Suprapubic skin (tissue), 4 donors: ENCODE measurements at places on chromosomes 5 and 9.

- DNase-seq = no peak
Observed at GRCh38 chr9:121819428-121820231, 168.2 kb downstream of the DAB2IP start.

DNA sequence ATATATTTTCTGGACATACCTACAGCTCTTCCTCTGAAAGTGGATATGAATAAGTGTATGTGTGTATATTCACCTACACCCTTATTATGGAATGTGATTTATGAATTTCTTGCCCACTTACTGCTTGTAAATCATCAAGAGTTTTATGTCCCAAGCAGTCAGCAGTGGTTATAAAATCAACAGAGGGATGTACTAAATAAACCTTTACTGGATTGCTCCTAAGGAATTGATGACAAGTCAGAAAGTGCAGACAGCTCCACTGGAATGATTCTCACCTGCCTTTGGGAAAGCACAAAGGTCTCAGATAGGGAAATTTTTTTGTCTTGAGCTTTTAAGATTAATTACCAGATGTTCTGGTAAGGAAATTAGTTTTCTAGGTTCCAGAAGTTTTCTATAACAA, 9.3 kb downstream of the TMEM174 start:
- no peak for DNase-seq

- no peak for DNase-seq
Observed at GRCh38 chr9:77475641-77476473, 172.3 kb downstream of the GNA14 start.

GRCh38 chr5:7857361-7857760, 6.4 kb upstream of the CFAP90 start:
- DNase-seq = no peak

DNA sequence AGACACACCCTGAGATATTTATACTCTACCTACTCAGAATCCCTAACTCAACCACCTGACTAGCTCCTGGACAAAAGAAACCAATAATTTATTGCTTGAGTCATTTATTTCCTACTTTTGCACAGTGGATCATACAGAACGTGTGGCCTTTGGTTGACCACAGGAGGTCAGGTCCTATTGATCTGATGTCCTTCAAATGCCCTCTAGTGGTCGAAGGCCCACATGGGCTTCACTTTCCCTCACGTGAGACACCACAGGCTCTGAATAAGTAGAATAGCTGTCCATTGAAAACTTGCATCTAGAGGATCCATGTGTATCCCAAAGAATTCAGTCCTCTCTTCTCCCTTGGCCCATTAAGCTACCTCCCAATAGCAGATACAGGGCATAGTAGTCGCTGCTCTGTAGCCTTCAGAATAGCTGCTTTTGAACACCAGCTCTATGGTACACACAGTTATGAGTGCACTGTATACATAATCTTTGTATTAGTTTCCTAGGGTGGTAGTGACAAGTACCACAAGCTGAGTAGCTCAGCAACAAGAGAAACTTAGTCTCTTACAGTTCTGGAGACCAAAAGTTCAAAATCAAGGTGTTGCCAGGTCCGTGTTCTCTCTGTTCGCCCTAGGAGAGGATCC, 177.6 kb upstream of the SMARCA2 start:
- DNase-seq = no peak

DNA sequence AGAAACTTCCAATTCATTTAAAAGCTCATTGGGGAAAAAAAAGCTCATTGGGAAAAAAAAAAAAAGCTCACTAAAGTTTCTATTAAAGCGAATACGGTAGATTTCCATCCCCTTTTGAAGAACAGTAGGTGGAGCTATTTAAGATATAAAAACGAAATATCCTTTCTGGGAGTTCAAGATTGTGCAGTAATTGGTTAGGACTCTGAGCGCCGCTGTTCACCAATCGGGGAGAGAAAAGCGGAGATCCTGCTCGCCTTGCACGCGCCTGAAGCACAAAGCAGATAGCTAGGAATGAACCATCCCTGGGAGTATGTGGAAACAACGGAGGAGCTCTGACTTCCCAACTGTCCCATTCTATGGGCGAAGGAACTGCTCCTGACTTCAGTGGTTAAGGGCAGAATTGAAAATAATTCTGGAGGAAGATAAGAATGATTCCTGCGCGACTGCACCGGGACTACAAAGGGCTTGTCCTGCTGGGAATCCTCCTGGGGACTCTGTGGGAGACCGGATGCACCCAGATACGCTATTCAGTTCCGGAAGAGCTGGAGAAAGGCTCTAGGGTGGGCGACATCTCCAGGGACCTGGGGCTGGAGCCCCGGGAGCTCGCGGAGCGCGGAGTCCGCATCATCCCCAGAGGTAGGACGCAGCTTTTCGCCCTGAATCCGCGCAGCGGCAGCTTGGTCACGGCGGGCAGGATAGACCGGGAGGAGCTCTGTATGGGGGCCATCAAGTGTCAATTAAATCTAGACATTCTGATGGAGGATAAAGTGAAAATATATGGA, at the start of gene PCDHGA12:
PCDHGA12 (plus strand) TSS at position 176 of the 782 bp plus-strand sequence; CDS start at position 429, 253 bp downstream.
- no peak for DNase-seq

- DNase-seq = no peak
Observed at GRCh38 chr5:149847611-149848010, 97.0 kb downstream of the PDE6A start.

DNA sequence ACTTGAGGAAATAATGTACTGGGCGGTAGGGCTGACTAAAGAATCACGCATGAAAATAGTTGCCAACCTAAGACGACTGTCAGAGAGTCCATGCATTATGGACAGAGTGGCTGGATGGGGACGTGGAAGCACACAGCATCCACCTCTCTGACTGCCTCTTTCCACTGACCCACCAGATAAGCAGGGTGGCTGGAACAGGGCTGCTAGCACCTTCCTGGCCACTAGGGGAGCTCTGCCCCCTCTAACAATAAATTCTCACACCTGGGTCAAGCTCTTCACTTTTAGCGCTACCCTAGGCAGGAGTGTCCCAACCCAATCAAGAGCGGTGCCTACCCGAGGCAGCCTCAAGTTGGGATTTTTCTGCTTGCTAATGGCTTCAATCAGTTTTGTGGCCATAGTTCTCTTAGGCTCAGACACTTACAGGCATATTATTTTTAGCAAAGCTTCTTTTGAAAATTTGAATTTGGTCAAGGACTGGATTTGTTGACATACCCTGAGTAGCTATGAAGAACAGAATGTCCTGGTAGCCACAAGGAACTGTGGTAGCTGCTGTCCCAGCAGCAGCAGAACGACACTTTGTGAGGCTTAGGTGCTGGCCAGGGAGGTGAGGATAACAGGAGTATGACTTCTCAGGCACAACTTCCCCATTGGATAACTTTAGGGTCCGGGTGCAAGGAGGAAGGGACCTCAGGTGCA, 6.9 kb upstream of the TPM2 start:
- no peak for DNase-seq

DNA sequence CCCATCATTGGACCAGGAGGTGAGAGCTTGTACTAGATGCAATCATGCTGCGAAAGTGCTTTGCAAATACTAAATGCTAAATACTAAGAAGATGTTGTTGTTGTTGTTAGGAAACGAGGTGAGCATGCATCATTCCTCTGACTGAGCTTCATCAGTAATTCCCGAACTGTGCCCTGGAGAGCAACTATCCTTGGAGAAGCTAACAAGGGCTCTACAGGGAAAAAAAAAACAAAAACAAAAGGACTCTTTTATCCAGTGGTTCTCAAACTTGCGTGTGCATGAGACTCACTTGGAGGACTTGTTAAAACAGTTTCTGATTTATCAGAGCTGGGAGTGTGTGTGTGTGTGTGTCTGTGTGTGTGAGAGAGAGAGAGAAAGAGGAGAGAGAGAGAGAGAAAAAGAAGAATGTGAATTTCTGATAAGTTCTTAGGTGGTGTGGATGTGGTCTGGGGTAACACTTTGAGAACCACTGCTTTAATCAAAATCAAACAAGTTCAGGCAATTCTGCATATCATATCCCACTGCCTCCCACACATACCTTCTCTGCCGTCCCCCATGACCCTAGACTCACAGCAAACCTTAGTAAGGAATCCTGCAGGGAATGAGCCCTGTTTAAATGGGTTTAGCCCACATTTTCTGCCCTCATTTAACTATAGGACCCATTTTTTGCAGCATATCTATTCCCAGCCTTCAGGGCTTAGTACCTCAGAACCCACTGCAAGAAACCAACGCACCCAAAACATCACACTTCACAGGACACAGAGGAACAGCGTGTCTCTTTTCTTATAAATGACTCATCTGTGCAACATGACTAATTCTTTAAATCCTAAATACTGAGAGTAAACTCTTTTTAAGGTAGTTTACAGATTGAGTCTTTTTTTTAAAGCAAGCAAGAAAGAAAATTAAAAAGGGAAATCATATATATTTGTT, 48.9 kb downstream of the PDE6A start:
- no peak for DNase-seq

DNA sequence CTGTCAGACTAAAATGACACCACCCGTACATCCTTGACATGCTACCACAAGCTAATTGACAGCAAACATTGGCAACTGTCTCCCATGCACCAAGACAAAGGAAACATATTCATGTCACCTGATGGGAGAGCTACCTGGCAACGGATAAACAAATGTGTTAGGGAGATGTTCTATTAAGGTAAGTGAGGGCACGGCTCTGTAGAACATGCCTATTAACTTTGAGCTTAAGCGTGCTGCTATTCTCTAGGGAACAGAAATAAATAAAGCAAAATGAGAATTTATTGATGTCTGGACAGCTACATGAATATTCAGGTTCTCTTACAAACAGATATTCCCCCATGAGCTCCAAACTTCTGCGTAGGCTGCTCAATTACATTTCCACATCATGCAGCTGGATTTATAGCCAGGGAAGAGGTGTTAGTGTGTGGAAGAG, 361.4 kb upstream of the RFX3 start:
- no peak for DNase-seq

GRCh38 chr9:129548571-129549135, 72.2 kb downstream of the C9orf50 start:
- DNase-seq = no peak

- no peak for DNase-seq
Observed at GRCh38 chr9:93209576-93210323, 25.8 kb downstream of the WNK2 start.

- no peak for DNase-seq
Observed at GRCh38 chr9:126036881-126037291, 289.7 kb downstream of the PBX3 start.

DNA sequence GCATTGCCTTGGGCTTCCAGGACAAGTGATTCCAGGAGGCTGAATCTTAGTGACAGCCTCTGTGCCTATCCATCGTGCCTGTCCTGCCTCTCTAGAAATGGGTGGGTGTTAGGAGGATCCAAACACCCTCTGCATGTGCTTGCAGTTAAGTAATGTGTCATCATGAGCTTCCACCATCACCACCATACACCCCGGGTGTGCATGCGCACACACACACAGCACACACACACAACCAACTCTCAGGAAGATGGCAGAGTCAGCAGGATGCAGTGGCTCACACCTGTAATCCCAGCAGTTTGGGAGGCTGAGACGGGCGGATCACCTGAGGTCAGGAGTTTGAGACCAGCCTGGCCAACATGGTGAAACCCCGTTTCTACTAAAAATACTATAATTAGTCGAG, 22.8 kb upstream of the CERCAM start:
- no peak for DNase-seq

- DNase-seq = no peak
Observed at GRCh38 chr9:85408494-85408893, 333.3 kb downstream of the AGTPBP1 start.

DNA sequence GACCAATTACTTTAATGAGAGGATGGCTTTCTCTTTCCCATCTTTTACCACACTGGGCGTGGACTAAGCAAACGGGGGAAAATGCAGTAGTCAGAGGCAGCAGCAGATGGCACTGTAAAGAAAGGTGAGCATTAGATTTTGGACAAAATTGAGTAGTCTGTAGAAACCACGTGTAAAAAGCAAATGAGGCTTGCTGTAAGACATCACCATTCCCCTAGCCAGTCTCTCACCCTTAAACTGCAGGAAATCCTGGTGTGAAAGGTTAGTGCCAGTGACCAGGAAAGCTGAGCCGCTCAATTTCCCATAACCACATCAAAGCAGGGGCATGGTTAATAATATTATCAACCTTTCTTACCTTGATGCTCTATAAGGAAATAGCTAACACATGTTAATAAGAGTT, 31.8 kb downstream of the SPATA31C2 start:
- DNase-seq = no peak

- DNase-seq = no peak
Observed at GRCh38 chr5:143770450-143770849, 41.5 kb upstream of the HMHB1 start.

DNA sequence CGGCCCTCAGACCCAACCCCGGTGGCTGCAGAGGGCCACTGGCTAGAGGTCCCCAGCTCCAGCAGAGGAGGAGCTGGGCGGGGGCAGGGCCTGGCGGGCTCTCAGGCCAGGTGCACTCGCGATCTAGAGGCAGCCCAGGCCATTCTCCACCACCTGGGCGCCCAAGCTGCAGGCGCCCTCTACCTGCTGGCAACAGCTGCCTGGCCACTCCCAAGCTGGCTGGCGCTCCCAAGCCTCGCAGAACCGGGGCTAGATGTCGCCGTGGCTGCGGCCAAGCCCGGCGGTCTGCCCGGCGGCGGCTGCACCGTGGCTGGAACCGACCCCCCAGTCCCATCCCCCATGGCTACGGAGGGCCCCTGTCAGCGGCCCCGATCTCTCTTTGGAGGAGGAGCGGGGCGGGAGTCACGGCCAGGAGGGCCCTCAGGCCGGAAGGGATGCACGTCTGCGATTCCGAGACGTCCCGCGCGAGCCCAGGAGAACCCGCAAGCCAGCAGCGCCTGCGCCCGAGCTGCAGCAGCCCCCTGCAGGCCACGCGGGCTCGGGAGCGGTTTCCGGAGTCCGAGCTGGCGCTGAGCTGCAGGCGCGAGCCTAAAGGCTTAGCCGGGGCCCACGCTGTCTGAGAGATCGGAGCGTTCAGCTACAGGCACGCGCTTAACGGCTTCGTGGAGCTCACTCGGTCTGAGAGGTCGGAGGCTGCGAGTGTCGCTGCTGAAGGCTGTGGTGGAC, 44.3 kb upstream of the BICD2 start:
- DNase-seq = peak; percentile 85
